ENCODE measurements at places on chromosomes 2 and 18.

GRCh38 chr2:176885001-176885643 lies 327.5 kb upstream of the HNRNPA3 start:
- DNase-seq: no peak

GRCh38 chr2:27133195-27133875 lies 1.1 kb downstream of the PREB start:
- no peak for DNase-seq

- no peak for DNase-seq
These were observed 5.2 kb upstream of the FHL2 start for GRCh38 chr2:105403783-105404698.

DNA sequence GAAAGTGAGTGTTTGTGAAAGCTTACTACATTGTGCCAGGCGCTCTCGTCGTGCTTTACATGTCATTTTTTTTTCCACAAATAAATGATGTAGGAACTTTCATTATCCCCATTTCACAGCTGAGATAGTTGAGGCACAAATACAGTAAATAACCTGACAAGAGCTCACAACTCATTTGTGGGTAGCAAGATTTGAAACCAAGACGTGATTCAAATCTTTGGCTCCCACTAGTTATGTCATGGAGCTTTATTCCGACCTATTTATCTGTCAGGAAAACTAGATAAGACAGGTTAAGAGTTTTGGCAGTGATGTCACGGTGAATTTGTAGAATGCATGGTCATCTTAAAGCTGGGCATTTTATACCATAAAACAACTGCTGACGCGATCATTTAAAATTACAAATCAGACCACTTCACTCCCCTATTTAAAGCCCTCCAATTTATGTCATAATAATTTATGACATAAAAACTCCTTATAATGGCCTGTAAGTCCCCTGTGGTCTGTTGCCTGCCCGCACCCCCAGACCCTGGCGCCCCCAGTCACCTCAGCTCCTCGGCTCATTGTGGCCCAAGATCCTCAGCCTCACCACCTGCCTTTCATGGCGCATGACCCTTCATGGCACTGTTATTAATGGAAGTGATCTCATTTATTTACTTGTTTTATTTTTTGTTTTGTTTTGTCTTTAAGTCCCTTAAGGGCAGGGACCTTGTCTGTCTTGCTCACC lies 678 bp upstream of the ZNF24 start:
- no peak for DNase-seq

GRCh38 chr2:241218131-241219029 lies 29.9 kb downstream of the ANO7 start:
- no peak for DNase-seq

DNA sequence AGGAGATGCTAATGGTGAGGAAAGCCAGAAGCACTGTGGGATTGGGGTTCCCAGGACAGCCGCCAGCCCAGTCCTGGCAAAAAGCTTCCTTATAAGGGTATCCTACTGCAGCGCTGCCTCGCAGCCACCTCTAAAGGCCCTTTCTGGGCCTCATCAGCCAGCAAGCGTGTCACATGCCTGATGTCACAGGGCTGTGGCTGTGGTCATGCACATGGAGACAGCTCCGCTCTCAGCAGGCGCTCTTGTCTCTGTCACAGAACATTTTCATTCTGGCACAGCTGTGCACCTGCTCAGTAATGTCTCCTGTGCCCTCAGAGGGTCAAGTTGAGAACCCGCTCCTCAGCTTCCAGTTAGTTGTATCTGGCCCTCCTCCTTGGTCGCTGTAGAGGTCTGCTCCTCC lies 17.7 kb upstream of the MAL start:
- DNase-seq: no peak

- peak; percentile 18 for DNase-seq
These were observed 23.7 kb downstream of the CYP27A1 start for GRCh38 chr2:218805627-218806026.

DNA sequence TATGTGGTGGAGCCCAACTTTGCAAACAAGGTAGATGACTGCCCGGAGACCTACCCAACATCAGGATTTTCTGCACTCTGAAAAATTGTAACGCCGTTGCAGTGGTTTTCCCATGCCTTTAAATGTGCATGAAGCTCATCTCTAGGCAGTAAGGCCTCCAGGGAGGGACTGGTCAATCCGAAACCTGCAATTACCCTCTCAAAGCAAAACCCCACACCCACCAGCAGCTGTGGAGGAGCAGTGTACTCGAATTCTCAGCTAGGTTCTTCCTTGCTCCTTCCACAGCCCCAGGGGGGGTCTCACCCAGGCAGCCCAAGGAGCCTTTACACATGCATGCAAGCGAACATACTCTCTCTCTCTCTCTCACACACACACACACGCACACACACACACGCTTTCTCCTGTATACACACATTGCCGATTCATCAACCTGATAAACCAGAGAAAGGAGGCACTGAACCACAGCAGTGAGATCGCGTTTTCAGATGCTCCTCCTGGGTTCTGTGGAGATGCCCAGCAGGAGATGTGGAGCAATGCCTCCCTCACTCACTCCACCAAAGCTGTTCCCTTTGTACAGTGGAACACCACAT lies 109.2 kb downstream of the VIT start:
- no peak for DNase-seq

DNA sequence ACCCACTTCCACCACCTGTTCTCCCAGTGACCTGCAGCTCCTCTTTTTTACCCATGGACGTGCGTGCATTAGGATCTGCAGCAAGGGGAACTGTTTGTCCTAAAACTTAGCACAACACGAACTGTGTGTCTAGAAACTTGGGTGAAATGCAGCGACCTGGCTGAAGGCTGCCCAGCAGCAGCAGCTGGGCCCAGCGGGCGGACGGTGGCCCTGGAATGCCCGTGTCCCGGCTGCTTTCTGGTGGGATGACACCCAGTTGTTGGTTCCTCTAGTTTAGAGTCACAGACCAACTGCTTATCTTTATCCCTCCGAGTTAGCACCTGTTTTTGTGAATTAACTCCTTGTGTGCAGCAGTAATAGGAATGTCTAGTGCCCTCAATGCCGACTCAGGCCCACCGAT lies 61.9 kb upstream of the PXDN start:
- no peak for DNase-seq

DNA sequence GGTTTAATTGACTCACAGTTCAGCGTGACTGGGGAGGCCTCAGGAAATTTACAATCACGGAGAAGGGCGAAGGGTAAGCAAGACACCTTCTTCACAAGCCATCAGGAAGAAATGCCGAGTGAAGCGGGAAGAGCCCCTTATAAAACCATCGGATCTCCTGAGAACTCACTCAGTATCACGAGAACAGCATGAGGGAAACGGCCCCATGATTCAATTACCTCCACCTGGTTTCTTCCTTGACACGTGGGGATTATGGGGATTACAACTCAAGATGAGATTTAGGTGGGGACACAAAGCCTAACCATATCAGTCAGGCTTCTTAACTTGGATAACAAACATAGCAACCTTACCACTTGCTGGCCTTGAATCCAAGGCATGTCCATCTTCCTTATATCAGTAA lies 289.0 kb upstream of the STON1 start:
- DNase-seq: no peak

- DNase-seq: no peak
These were observed 16.4 kb downstream of the CRIM1 start for GRCh38 chr2:36371928-36372391.

DNA sequence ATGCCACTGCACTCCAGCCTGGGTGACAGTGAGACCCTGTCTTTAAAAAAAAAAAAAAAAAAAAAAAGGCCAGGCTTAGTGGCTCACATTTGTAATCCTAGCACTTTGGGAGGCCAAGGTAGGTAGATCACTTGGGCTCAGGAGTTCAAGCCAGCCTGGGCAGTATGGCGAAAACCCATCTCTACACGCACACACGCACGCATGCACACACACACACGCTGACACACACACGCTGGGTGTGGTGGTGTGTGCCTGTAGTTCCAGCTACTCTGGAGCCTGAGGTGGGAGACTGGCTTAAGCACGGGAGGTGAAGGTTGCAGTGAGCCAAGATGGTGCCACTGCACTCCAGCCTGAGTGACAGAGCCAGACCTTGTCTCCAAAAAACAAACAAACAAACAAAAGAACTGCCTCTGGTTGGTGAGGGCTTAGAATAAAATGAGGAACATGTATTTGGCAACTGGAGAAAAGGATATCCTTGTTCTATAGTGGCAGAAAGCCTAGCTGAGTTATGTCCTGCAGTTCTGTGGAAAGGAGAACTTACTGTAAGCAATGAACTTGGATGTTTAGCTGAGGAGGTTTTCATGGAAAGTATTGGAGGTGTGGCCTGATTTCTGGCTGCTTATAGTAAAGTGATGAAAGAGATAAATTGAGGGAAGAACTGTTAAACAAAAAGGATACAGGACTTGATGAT lies 34.0 kb downstream of the HAT1 start:
- peak; percentile 97 for DNase-seq

- no peak for DNase-seq
These were observed 223.0 kb upstream of the DPP10 start for GRCh38 chr2:114219456-114219855.

DNA sequence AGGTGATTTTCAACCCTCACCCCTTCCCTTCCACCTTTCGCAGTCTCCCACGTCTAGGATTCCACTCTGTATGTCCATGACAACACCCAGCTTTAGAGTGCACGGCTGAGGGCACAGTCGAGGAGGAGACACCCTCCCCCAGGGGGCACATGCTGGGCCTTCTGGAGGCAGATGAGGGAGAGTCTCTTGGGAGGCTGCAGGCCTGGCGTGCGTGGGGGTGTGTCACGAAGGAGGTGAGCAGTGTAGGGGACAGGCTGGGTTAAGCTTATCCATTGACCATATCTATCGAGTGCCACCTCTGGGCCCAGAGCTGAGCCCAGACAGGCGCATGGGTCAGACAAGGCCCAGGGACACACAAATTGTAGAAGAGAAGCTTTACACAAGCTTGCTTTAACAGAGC lies 18.8 kb downstream of the PROC start:
- DNase-seq: no peak

DNA sequence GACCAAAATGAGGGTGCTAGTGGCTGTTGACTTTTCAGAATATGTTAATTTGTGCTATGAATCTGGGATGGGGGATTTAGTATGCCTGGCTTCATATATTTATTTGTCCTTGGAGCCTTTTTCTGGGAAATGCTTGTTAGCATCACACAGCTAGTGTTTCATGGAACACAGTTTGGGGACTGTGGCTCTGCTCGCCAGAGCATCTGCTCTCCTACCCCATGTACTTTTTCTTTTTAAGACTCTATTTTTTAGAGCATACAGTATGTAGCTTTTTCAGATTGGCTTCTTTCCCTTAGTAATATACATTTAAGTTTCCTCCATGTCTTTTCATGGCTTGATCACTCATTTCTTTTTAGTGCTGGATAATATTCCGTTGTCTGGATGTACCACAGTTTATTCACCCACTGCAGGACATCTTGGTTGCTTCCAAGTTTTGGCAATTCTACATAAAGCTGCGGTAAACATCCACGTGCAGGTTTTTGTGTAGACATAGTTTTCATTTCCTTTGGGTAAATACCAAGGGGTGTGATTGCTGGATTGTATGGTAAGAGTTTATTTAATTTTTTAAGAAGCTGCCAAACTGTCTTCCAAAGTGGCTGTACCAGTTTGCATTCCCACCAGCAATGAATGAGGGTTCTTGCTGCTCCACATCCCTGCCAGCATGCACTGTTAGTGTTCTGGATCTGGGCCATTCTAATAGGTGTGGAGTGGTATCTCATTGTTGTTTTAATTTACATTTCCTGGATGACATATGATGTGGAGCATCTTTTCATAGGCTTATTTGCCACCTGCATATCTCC lies 44.1 kb downstream of the EFR3B start:
- DNase-seq: no peak

DNA sequence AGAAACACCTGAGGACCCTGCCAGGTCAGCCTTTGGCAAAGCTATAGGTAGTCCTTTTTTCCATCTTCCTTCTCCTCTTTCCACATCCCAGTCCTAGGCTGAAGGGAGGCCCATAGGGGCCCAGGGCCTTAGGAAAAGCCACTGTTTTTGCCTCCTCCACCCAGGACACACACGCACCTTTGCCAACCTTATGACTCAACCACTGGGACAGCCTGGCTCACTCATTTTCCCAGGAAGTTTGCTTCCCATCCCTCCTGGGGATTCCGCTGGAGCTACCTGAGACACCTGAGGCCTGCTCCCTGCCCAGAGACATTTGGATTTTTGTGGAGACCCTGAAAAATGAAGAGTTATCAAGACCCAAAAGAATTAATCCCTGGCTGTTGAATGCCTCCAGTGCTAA lies 273.4 kb upstream of the SIX2 start:
- no peak for DNase-seq

- DNase-seq: no peak
These were observed 142.7 kb downstream of the AGAP1 start for GRCh38 chr2:235636546-235636945.

DNA sequence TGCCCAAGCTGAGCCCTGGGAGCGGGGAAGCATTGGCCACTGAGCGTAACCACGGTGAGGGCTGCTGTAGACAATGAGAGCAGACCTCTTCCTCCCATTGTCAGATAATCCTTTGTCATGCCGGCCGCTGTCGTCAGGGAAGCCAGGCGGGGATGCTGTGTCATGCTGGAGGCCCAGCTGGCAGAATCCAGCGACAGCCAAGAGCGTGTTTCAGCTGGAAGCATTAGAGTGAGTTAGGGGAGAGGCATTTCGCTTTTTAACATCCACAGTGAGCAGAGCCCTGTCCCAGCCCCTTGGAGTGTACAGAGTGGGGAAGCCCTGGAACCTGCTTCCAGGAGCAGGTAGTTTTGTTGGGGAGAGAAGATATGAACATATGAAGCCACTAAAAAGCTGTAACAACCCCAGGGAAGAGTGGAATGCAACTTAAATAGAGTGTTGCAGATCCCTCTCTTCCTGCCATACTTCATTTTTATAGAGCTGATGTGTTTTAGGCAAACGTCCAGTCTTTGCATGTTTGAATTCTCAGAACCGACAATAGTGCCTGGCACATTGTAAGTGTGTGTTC lies 7.0 kb downstream of the CTIF start:
- peak; percentile 33 for DNase-seq

- no peak for DNase-seq
These were observed 74.9 kb downstream of the ANTXR1 start for GRCh38 chr2:69087912-69088240.

GRCh38 chr2:109154226-109154625 lies 25.2 kb downstream of the SH3RF3 start:
- DNase-seq: no peak

- no peak for DNase-seq
These were observed 71.9 kb upstream of the CCDC68 start for GRCh38 chr18:55031164-55031563.

GRCh38 chr2:5401115-5401657 lies 291.0 kb upstream of the SOX11 start:
- no peak for DNase-seq
